ENCODE measurements at places on chromosomes 1 and 21.

DNA sequence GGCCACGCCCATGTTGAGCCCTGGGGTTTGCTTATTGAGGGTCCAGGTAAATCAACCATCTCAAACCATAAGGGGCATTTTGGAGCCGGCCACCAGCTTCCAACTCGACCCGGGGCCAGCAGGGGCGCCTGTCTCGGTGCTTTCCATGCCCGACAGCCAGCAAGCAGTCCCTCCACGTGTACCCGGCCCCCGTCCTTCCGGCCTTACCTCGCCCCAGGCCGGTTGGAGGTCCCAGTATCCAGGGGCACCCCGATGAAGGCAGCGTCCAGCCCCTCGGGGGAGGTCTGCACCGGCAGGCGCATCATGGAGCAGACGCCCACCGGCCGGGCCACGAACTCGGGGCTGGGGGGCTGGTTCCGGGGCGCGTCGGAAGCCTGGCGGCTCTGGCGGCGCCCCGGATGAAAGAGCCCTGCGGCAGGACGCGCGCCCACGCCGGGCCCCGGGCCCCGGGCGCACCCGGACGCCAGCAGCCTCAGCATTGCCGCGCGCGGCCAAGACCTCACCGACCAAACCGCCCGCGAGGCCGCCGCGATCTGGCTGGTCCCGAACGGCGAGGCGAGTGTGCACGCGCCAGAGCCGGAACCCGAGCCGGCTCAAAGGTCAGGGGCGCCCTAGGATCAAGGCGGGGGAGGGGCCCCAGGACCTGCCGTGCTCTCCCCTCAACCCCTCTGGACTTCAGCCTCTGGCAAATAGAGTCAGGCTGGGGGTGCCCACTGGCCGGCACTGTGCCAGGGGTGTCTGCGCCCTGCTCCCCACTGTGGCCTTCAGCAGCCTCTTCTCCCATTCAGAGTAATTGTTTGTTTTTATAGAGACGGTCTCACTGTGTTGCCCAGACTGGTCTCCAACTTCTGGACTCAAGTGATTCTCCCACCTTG is at the start of gene AGMAT:
Gene AGMAT (minus strand): TSS at position 563 of the 875 bp plus-strand sequence. CDS start 84 bp downstream, at position 479.
- peak; percentile 34 for DNase-seq

- peak; percentile 95 for DNase-seq
Measured at GRCh38 chr1:208101661-208102431, 142.3 kb downstream of the PLXNA2 start.

GRCh38 chr1:108661030-108661609 is at the start of gene HENMT1:
Gene HENMT1, minus strand, starts transcription at chr1:108661093. Its CDS starts 1,209 bp downstream, at chr1:108659884.
- DNase-seq = no peak

- peak; percentile 43 for DNase-seq
Measured at GRCh38 chr1:41277371-41277975, 35.4 kb upstream of the SCMH1 start.

DNA sequence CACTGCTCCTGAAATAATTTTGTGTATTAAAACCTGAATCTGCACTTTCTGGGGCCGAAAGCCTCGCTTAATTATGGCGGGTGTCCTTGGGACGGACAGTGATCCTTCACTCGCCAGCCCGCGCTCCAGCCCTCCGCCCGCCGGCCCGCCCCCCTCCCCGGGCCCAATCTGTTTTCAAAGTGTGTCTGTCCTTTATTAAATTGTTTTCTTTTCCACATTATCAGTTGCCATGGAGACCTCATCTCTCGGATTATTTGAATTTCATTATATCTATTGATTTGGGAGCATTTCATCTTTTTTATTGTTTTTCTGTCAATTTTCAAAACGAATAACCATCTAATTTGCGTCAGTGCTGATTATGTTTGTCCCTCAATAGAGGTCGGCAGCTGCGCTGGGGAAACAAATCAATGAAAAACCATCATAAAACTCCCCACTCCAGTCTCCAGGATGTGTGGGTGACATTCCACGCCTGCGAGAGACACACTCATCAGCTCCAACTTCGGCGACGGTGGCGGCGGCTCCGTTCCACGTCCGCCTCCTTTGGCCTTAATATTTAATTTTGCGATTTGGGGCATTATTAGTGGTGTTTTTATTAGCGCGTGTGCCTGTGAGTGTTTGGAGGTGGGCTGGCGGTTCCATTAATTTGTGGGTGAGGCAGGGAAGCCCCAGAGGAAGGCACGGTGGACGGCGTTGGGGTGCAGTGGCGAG is 123.9 kb downstream of the CASZ1 start:
- no peak for DNase-seq

GRCh38 chr1:121458291-121459048 is 273.7 kb downstream of the SRGAP2C start:
- no peak for DNase-seq

GRCh38 chr21:26952374-26953066 is 14.4 kb downstream of the ADAMTS5 start:
- DNase-seq = no peak

GRCh38 chr1:17615157-17615556 is 75.7 kb downstream of the ARHGEF10L start:
- no peak for DNase-seq

- no peak for DNase-seq
Measured at GRCh38 chr1:83130886-83131691, 867.8 kb downstream of the TTLL7 start.

Data from DMS79 treated with DMSO at 0.1 percent for 48 hours (cell line).